ENCODE measurements at places on chromosomes 16 and 17. TPM values are rescaled to one million over a fixed set of nuclear protein-coding genes. Genes with fewer than 3 reads are reported as not detected.

NGFR gene
- 0.85 TPM for total RNA-seq

HYDIN gene
- 0.61 TPM for total RNA-seq

PRKAR1A gene
- total RNA-seq = 163 TPM

RNF43 gene
- total RNA-seq = 0.83 TPM

SMTNL2 gene
- 1.3 TPM for total RNA-seq

MPDU1 gene
- 126 TPM for total RNA-seq

CCL4 gene
- 0.15 TPM for total RNA-seq

C17orf113 gene
- 0.73 TPM for total RNA-seq

MMP2 gene
- total RNA-seq = 9.5 TPM

C16orf96 gene
- total RNA-seq = 0.03 TPM

ITPRIPL2 gene
- total RNA-seq = 18.3 TPM

HEXD gene
- 12.8 TPM for total RNA-seq

ANKS4B gene
- 0.09 TPM for total RNA-seq

LCMT1 gene
- total RNA-seq = 39.5 TPM

TNFRSF12A gene
- total RNA-seq = 530 TPM

ORC6 gene
- 48.0 TPM for total RNA-seq

ENPP7 gene
- not detected for total RNA-seq

ST6GALNAC1 gene
- total RNA-seq = not detected

MILR1 gene
- 1.9 TPM for total RNA-seq

Data from A549 treated with GW870086 at 1 μM for 4 hours (cell line).